Bronchial epithelial cell (primary cell): ENCODE measurements at places on chromosomes 6 and 20. TPM values are rescaled to one million over a fixed set of nuclear protein-coding genes. Genes with fewer than 3 reads are reported as not detected.

Gene E2F1
- total RNA-seq: 0.26 and 0.64 TPM in 2 replicates

Gene XKR7
- not detected in 2 replicates for total RNA-seq

Gene LRP11
- total RNA-seq: 108 and 129 TPM in 2 replicates

Gene LTA
- total RNA-seq: not detected in 2 replicates

Gene RAET1G
- 26.6 and 45.0 TPM in 2 replicates for total RNA-seq

Gene HCRTR2
- total RNA-seq: not detected in 2 replicates

Gene GPR63
- total RNA-seq: 0.38 and 0.53 TPM in 2 replicates

Gene NFATC2
- total RNA-seq: under 0.01 TPM in 1 of 2 replicates, not detected in the other

Gene HLA-DQA1
- not detected in 2 replicates for total RNA-seq

Gene PROKR2
- total RNA-seq: not detected in 2 replicates

Gene NFKBIL1
- 38.9 and 40.0 TPM in 2 replicates for total RNA-seq

Gene PGC
- total RNA-seq: not detected in 2 replicates

Gene TMC2
- not detected in 2 replicates for total RNA-seq

Gene SIRPG
- total RNA-seq: not detected in 2 replicates

Gene GGT7
- total RNA-seq: 1.6 and 2.0 TPM in 2 replicates

Gene SPDEF
- 2.4 and 5.0 TPM in 2 replicates for total RNA-seq

Gene ADTRP
- 11.3 and 17.6 TPM in 2 replicates for total RNA-seq

Gene METTL24
- not detected in 2 replicates for total RNA-seq

Gene IYD
- total RNA-seq: not detected in 2 replicates
